GM04503 (cell line): ENCODE measurements at places on chromosomes 12 and 14.

GRCh38 chr14:100733152-100733850 is 6.6 kb downstream of the DLK1 start:
- DNase-seq, result no peak

DNA sequence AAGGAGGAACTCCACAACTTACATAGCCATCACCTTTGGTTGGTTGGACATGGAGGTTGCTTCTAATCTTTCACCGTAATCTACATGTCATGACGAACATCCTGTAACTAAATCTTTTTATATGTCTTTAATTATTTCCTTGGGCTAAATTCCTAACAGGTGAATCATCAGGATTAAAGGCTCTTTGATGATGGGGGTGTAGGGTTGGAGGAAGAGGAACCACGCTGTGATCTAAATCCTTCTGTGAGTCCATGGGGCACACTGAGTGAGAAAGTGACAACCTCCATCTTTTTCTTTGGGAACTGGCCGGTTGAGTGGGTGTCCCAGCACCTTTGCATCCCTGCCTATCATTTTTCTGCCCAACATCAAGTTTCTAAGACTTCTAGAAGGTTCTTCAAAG is 31.1 kb upstream of the MAP1LC3B2 start:
- no peak for DNase-seq

DNA sequence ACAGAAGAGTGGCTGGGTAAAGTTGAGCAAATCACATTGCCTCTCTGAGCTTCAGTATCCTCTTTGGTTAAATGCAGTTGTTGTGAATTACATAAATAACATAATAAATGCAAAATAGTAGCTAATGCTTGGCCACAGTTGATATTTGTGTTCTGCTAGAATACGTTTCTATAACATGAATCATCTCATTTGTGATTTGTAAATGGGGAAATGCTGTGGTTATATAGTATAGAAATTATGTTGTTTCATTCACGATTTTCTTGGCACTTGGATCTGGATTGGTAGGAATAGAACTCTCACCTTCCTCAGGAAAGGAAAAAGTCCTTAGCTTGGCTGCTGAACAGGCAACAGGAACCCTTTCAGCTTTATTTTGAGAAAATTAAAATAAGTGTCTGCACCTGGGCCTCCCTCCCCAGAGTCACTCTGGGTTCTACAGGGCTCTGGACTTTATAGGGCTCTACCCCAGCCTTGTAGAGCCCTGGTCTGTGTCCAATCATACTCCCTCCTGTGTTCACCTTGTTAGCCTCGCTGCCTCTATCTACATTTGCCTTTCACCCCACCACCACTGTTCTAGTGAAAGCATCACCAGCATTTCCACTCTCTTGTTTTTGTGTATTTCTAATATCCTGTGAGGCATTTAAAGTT is 107.7 kb upstream of the BCAT1 start:
- no peak for DNase-seq

- no peak for DNase-seq
Observed at GRCh38 chr12:64332296-64332695, 58.3 kb downstream of the C12orf56 start.

DNA sequence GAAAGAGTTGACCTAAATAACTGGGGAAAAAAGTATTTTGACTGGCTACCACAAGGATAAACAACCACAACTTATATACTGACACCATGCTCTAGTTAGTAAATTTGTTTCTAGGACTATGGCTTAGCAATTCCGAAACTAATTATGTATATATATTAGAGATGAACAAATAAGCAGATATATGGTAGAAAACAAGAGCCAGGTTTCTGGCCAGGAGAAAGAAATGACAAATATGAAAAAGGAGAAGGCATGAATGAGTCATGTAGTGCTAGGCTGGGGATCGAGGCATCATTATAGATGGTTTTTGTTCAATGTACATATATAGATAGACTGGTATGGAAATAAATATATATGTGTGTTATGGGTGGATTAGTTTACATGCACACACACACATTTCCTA is 5.5 kb upstream of the LRRC74A start:
- DNase-seq, result no peak

GRCh38 chr12:46197883-46198282 is 71.0 kb downstream of the SLC38A1 start:
- no peak for DNase-seq

GRCh38 chr12:9991876-9992275 is 7.0 kb downstream of the CLEC1B start:
- DNase-seq, result no peak

DNA sequence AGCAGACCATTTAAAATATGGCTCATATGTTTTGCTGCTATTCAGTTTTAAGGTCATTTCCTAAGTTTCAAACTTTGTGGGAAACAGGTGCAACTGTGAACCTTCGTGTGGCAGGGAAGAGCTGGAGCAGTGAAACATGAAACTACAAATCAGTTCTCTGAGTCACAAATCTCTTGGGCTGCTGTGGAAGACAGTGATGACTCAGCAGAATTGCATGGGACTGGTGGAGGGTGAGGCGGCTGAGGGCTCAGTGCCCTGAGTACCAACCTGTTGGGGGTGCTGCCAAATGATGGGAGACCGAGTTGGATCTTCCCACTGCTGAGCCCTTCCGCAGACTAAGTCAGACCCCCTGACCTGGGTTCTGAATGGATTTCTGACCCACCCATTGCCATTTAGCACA is 8.4 kb upstream of the CALM1 start:
- DNase-seq, result no peak

DNA sequence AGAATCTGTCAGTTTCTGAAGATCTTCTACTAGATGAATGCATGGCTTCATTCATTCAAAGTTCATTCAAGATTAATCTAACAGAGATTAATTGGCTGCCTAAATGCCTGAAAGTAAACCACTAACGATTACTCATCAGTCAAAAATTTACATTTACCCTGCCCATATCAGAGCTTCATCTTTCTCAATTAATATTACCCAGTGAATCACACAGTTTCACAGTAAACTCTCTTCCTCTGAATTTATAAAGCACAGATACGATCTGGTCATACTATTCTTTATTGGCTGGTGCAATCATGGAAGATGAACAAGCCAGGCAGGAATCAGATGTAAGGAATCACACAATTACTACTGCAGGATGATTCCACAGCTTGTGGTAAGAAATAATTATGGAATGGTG is 377.7 kb downstream of the SLC16A7 start:
- DNase-seq, result peak; percentile 61

DNA sequence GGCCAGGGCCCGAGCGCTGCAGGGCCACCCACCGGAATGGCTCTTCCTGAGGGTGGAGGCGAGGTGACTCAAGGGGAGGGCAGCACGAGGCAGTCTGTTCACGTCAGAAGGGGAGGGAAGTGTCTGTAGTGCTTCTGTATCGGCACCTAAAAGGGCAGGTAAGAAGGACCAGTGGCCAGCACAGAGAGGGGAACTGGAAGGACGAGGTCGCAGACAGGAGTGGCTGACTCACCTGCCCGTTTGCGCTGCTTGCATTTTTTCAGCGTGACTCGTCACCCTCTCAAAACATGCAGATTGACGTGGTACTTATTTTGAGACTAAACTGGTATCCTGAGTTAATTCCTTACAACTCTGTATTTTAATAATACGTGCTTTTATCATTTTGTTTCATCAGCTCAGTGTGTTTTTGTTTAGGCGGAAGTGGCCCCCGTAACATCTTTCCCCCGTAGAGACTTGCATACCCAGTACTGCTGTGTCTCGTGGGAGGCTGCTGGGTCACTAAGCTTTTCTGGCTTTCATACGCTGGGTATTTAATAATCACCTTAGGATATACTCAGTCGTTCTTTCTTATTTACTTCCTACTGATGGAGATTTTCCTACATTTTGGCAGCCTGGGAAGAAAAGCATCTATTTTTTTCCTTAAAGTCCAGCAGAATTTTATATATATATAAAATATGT is 26.4 kb downstream of the SFSWAP start:
- DNase-seq, result no peak

DNA sequence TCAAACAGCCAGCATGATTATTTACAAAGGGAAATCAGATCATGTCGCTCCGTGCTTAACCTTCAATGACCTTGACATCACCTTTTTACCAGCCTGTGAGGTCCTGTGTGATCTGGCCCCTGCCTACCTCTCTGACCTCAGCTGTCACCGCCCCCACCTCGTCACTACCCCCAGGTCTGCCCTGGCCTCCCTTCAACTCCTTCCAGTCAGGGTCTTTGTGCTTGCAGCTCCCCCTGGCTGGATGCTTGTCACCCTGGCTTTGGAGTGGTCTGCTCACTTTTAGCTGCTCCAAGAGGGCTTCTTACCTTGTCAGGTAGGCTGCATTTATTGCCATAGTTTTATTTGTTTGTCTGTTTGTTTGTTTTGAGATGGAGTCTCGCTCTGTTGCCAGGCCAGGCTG is 8.2 kb upstream of the MAX start:
- DNase-seq, result no peak

- peak; percentile 50 for DNase-seq
Observed at GRCh38 chr12:59149995-59150642, 229.8 kb upstream of the LRIG3 start.

- no peak for DNase-seq
Observed at GRCh38 chr12:93981411-93981810, 167.0 kb upstream of the PLXNC1 start.

DNA sequence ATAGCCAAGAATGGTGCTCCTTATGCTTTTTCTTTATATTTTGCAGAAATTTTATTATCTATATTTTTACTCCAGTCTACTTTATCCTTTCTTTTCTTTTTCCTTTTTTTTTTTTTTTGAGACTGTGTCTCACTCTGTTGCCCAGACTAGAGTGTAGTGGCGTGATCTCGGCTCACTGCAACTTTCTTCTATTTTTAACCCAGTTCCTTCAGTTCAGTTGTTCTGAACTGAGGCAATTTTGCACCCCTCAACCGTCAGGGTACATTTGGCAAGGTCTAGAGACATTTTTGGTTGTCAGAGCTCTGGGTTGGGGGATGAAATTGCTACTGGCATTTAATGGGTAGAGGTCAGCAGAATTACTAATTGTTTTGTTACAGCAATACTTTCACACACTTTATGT is 75.7 kb downstream of the DIP2B start:
- DNase-seq, result no peak

- no peak for DNase-seq
Observed at GRCh38 chr12:42590330-42590934, 886 bp upstream of the PRICKLE1 start.

- DNase-seq, result no peak
Observed at GRCh38 chr12:85095501-85095900, 59.4 kb downstream of the LRRIQ1 start.

- no peak for DNase-seq
Observed at GRCh38 chr14:100561005-100561404, 26.2 kb downstream of the BEGAIN start.

DNA sequence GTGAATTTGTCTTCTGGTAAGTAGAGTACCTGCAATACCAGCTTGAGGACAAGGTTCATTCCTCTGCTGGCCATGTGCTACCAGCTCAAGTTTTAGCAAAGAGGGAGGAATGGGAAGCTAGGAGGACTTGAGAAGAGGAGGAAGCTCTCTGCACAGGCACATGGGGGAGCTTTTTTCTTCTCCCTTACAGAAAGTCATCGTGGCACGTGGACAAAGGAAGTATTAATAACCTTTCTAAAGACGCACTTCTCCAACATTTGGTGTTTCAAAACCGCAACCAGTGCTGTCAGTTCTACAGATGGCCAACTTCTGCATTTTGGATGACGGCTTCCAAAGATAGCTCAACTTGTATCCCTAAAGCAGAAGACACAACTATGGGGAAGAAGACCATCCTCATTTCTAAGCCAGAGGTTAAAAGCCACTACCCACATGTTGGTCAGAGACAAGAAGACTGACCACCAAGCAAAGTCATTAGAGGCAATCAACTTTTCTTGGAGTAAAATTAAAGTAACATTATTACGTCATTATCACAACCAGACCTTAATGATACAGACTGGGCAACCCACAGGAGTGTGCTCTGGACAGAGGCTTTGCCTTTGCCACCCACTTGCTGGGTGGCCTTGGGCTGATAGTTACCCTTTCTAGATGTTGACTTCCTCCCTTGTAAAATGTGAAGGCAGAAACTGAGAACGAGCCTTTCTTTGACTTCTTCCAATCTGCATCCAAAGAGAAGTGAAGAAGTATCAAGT is 12.3 kb upstream of the TMED10 start:
- DNase-seq, result no peak

GRCh38 chr12:110339184-110339952 is 58.3 kb downstream of the ATP2A2 start:
- no peak for DNase-seq

DNA sequence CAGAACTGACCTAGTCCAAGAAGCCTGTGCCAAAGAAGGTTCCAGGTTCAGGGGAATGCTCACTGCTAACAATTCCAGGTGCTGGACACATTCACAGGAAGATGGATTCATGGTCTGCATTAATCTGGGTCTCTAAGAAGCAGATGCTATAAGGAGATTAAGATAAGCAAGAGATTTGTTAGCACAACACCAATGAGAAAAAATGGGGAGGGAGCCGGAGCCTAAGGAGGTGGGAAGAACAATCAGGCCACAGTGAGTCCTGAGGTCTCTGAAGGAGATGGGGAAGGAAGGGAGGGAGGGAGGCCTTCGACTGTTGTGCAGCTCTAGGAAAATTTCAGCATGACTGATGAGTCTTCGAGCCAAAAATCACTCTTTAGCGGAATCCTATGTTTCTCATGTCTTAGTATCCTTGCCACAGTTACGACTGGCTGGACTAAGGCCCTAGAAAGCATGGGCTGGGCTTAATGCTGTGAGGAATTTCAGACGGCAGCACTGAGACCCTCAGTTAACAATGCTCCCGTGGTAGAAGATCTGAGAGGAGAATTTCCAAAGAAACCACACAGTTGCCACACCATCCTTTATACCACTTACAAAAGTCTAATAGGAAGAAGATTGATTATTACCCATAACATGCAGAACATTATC is 31.5 kb upstream of the PTGDR start:
- no peak for DNase-seq

DNA sequence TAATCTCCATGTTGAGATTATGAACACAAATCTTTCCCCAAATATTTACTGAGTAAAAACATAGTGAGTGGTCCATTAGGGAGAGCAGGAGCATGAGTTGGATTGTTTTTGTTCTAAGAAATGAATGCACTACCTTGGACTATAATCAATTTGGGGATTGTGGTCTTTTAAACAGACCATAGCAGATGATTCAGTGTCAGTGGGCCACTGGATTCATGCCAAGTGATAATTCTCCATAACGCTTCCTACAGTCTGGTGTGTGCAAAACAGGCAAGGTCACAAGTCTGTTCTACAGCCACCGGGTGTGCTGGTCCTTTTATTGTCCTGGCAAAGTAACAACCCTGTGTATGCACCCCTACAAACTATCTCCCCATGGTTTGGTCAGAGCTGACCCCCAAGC is 266.3 kb downstream of the APAF1 start:
- no peak for DNase-seq

DNA sequence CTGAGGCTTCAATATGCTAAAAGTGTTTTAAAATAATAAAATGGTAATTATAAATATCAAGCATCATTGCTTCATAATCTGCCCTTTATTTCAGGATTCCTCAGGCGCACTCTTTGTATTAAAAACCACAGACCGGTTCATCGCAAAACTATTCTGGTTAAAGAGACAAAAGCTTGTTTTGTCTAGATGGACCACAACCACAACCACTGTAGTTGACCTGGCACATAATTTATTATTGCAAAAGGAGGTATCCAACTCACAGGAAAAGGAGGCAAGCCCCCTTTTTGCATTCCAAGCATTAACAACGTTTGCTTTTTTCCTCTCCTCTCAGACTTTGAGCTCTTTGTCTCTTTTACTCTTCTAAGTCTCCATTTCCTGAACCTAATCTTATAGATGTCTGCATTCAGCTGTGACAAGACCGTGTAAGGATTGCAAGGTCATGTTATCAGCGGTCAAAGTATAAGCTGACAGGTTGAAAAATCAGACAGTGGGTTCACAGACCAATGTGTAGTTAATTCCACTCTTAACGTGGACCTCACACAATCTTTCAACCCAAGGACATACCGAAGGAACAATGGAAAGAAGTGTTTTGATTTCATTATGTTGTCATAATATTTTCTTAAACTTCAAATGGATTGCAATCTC is 1057.6 kb downstream of the GALC start:
- no peak for DNase-seq
